Neural crest cell (in vitro differentiated cells): ENCODE measurements at places on chromosomes 16 and 17. TPM values are rescaled to one million over a fixed set of nuclear protein-coding genes. Genes with fewer than 3 reads are reported as not detected.

The TEKT1 gene
- not detected in 2 replicates for total RNA-seq

The ZNF385C gene
- 1.3 and 1.7 TPM in 2 replicates for total RNA-seq

DNA sequence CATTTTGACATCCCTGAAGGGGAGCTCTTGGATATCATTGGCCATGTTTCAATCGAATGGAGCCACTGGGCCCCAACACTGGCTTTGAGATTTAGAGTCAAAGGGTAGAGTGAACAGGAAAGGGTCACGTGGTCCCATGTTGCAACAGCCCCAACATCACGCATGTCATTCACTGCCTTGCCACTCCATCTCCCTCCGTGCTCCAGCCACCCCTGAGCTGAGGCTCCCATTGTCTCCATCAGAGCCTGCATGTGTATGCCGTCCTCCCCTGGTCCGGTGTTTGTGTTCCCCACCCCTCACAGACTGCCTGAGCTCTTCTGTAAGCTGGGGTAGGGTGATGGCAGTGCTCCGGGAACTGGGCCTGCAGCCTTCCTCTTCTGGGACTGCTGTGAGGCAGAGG, 12.1 kb downstream of the NFE2L1 start:
- no peak for DNase-seq

DNA sequence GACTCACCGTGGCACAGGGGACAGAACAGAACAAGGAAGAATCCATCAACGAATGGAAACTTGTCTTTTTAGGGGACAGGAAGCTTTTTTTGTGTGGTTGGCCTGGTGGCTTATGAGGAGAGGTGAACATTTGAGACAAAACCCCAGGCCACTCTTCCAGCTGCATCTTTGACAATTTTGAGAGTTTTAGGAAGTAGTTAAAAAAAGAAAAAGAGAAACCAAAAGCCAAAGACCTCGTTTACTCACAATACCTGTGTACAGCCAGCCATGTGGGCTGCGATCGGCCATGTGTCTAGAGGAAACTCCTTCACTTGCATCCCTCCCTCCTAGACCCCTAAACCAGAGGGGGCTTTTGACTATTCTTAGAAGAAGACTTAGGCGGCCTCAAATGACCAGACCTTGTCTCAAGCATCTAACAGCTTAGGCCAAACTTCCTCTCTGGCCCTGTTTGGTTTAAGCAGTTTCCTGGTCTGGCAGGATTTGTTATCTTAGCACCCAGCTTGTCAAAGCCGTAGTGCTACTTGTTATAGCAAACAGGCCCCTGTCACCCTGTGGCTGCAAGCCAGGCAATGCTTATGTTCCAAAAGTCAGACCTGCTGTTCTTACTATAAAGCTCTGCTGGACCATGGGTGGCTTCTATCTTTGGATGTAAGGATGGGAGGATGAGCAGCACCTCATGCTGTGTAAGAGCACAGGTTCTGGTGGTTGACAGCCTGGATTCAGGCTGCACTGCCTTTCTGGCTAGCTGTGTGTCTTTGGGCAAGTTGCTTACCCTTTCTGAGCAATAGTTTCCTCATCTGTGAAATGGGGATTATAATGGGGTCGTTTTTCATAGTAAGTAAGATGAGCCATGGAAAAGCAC, 17.7 kb downstream of the KSR1 start:
- no peak for DNase-seq

- no peak for DNase-seq
These were observed 15.8 kb downstream of the TMEM98 start for GRCh38 chr17:32943647-32944191.

GRCh38 chr17:8991514-8992285, 26.2 kb upstream of the PIK3R5 start:
- peak; percentile 79 for DNase-seq

GRCh38 chr17:58974354-58974753, 132.3 kb downstream of the TRIM37 start:
- DNase-seq, result no peak

GRCh38 chr16:87348616-87349157, 31.5 kb upstream of the C16orf95 start:
- DNase-seq, result no peak
